Activated CD4-positive, alpha-beta T cell treated with anti-CD3 and anti-CD28 coated beads, Interleukin-2, amount 50 U/mL, for 16 hours (primary cell): ENCODE measurements at places on chromosomes 3 and 15.

- no peak for DNase-seq
These were observed 22.4 kb downstream of the TM4SF4 start for GRCh38 chr3:149496891-149497290.

- no peak for DNase-seq
These were observed 22.2 kb upstream of the IQSEC1 start for GRCh38 chr3:13095408-13095937.

DNA sequence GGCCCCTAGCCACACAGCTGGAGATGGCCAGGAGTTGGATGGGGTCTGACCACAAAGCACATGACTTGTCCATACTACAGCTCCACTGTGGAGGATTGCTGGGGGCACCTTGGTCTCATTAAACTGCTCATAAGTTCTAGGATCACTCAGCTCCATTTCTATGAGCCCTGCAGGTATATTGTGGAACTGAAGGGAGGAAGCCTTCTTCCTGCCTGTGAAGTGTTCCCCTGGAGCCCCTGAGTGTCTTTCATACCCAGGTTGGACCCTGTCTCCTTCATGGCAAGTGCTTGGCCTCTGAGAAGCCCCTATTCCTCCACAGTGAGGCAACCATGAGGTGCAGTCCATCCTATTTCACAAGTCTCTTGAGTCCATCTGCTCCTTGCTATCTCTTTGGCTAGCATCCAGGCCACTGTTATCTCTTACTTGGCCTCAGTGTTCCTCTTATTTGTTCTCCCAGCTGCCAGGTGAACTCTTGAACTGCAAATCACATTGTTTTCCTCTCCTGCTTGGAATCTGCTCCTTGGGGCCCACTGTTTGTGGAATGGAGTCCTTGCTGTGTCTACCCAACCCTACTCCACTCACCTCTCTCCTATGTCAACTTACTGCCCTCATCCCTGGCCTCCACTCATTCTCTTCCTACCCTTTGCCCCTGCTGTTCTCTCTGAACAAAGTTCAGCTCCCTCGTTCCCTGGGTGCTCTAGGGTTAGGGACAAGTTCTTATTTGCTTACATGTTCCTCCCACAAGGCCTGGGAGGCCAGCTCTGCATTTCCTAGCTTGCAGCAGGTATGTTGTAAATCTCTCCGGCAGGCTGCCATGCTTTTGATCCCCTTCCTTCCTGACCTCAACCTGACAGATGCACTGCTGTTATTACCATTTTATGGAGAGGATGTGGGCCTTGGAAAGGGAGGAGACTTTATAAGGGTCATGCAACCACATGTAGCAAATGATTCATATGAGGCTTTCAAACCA lies 1.2 kb downstream of the ACOX2 start:
- no peak for DNase-seq

DNA sequence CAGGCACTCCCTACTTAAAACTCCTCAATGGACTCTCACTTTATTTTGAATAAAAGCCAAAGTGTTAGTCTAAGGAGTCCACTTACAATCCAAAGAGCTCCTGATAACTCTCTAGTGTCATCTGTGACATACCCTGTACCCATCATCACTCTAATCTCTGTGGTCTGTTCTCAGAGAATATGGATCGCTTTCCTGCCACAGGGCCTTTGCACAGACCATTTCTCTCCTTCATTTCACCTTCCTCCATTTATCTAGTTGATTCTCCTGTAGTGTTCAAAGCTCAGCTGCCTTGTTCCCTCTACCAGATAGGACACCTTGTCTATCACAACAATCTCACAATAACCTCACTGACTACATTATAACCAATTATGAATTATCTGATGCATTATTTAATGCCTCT lies 185.4 kb upstream of the KBTBD8 start:
- DNase-seq: no peak

DNA sequence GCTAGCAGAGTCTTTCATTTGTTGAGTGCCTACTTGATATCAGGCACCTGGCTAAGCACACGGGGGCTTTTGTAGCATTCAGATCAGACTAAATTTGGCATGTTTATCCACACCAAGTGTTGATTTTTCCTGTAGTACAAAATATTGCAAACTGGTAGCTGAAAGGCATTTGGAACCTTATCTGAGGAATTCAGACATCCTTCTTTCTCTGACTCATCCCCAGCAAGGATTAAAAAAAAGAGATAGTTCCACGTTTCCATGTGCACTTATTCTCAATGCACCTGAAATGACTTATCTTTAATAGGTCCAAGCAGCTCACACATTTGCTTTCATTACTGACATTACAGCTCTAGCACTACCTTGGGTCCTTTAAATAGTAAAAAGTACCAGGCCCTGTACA lies 786.0 kb upstream of the GRM7 start:
- DNase-seq: no peak

DNA sequence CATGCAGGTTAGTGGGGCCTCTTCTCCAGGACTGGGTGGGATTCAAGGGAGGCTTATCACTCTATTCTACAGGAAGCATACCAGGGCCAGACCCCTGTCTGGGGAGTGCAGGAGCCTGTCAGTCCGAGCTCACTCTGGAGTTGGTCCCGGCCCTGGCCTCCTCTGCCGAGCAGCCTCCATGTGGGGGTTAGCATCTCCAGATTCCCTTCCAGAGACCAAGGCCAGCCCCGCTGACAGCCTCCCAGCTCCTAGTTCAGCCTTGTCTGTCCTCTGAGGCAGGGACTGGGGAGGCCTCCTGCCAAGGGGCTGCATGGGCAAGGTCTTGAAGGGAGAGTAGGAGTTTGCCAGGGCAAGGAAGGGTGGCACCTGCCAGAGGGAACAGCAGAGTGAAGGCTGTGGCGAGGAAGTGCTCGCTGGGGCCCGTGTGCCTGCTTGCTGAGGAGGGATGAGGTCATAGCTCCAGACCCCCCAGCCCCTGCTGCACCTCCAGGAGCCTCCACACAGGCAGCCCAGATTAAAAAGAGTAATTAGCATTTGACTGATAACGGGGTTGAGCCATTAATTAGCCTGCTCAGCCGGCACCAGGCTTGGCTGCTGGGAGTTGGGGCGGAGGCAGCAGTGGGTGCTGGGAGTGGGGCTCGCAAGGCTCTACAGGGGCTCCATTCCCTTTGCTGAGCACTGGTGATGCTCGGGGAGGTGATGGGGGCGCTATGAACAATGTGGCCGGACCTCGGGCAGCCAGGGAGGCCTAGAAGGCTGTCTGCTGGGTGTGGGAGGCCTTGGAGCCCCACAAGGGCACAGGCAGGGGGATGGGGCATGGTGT lies 54.3 kb downstream of the DNAJB8 start:
- DNase-seq: no peak

DNA sequence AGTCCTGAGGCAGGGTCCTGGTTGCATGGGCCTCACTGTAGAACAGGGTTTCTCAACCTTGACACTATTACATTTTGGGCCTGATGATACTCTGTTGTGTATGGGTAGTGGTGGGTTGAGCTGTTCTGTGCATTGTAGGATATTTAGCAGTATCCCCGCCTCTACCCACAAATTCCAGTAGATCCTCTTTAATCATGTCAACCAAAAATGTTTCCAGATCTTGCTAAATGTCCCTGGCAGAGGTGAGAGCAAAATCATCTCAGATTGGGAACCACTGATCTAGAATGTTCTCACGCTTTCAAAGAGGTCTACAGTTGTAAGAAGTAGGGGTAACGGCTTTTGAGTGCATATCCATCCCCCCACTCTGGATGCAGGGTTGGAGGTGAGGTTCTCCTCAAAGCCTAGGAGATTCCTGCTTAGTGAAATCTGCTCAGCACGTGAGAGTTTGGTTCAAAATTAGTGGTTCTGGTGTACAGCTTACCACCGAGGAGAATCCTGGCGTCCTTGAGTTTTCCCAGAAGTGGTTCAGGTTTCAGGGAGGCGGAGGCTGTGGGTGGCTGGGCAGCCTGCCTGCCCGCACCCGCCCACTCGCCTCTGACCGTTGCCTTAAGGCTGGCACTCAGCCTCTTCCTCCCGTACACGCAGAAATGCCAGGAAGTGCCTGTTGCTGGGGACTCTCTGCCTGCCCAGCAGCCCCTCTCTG lies 5.3 kb downstream of the ACVR2B start:
- DNase-seq: no peak

DNA sequence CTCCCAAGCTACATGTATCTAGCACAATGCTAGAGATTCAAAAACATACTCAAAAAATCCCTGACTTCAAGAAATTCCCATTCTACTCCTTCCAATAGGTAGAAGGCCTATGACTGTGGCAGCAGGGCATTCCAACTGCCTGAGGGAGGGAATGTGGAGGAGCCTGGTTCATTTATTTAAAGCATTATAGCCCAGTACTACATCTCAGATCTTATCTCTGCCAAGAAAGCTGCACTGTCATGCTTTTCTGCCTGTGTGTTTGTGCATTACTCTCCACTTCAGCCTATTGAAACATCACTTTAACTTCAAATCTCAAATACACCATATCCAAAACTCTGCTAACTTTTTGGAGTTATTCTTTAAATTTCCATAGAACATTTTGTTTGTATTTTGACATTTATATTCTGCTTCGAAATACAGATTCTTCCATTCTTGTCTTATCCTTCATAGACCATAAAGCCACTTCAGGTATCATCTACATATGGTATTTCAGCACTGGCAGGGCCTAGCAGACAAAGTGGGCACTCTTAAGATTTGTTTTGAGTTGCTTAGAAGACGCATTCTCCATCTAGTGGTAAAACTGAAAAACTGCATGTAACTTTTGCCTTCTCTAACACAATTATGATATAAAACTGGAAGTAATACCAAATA lies 59.1 kb upstream of the NEDD4 start:
- DNase-seq: peak; percentile 49

- peak; percentile 92 for DNase-seq
These were observed 48.9 kb downstream of the TGFBR2 start for GRCh38 chr3:30655187-30655812.

DNA sequence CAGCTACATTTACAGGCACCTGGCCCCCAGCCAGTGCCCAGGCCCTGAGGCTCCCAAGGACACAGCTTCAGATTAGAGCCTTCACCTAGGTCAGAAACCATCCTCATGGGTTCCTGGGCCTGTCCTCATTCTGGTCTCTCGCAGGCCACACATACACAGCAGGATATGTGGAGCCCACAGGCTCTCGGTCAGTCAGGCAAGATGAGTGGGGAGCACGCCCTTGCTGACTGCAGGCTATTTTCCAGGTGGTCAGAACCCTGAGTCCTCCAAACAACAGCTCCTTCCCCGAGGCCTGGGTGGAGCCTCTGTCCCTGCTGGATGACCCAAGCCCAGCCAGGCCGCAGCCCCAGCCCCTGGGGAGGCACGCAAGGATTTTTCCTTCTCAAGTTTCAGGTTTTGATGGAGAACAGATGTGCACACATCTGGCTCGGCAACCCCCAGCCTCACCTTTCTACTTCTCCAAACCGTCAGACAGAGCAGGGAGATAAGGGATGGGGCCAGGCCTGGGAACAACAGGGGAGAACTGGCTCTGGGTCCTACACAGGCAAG lies 1.6 kb downstream of the STRA6 start:
- no peak for DNase-seq

- no peak for DNase-seq
These were observed 453.8 kb downstream of the RAP2B start for GRCh38 chr3:153615863-153616262.

DNA sequence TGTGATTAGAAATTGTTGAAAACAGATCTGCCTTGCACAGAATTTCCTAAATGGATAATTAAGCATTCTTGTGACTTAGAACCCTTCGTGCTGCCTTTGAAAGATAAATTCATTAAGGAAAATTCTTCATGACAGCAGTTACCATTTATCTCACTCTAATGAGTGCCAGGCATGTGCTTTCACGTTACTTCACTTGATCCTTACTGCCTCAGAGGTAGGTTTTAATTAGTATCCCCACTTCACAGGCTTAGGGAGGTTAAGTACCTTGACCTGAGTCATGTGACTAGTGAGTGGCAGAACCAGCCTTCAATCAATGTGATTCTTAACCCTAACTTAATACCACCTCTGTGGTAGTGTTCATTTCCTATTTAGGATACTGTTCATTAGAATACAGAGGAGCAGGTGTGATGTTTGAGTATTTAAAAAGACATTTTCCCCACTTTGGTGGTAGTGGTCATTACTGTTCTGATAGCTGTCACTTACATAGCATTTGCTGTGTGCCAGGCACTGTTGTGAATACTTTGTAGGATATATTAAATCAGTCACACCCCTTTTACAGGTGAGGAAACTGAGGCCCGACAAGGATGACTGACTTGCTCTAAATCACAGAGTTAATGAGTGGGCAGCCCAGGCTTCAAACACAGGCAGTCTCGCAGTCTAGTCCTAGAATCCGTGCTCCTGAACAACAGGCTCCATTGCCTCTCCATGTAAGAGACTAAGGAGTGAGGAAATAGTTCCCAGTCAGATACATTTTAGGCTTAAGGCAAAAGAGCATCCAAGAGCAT lies 57.9 kb downstream of the RLBP1 start:
- DNase-seq: no peak

DNA sequence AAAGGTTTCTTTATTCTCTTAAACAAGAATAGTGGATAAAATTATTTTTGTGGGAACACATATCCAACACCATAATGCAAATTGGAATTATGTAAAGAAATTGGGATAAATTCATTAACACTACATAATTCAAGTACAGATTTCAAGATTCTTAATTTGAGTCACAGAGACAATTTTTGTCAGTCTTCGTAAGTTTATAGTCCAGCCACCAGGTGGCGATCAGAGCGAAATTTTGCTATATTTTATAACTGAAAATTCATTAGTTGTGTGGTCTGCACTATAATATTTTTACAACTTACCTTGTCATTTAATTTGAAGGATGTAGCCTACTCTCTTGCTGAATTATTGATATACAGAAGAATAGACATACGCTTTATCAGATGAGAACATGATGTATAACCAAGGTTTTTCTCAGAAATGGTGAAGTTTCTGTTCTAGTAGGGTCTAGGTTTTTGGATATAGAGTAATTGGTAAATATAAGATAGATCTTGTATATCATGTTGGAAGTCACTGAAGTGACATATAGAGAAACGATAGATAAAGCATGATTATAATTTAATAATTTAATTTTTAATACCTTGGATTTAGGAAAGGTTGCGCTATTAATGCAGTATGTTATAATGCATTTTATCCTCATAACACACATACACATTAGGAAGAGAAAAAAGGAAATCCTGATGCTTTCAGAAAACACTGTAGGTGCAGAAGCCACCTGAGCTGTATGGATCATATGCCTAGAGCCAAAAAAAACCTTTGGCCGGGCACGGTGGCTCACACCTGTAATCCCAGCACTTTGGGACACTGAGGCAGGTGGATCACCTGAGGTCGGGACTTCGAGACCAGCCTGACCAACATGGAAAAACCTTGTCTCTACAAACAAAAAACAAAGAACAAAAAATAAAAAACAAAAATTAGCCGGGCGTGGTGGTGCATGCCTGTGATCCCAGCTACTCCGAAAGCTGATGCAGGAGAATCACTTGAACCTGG lies 31.7 kb downstream of the PLSCR4 start:
- DNase-seq: peak; percentile 25

DNA sequence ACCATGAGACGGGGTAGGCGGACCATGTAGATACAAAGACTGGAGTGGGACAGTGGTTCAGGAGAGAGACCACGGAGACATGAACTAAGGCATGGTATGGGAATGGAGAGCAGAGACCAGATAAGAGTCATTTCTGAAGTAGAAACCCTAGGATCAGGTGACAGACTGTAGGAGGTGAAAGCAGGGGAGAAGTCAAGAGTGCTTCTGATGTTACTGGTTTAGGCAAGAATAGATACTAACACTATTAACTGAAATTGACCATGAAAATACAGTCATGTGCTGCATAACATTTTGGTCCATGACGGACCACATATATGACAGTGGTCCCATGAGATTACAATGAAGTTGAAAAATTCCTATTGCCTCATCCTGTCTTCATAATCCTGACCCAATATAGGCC lies 41.7 kb downstream of the RASGRP1 start:
- DNase-seq: no peak
